ENCODE measurements at places on chromosomes 13 and 19. TPM values are rescaled to one million over a fixed set of nuclear protein-coding genes. Genes with fewer than 3 reads are reported as not detected.

DNA sequence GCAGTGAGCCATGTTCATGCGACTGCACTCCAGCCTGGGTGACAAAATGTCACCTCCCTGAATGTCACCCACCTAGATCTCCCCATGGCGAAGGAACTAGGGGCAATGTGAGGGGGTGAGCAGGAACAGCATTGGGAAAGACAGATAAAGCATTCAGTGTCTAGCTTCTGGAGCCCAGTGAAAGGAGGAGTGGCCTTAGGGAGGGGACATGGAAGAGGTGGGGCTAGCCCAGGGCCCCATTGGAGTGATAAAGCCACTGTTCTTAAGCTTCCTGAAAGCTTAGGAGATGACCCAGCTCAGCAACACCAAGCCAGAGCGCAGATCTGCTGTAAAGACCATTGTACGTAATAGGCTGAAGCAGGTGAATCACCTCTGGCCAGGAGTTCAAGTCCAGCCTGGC is 13.0 kb upstream of the KCNN1 start:
- DNase-seq: no peak

DNA sequence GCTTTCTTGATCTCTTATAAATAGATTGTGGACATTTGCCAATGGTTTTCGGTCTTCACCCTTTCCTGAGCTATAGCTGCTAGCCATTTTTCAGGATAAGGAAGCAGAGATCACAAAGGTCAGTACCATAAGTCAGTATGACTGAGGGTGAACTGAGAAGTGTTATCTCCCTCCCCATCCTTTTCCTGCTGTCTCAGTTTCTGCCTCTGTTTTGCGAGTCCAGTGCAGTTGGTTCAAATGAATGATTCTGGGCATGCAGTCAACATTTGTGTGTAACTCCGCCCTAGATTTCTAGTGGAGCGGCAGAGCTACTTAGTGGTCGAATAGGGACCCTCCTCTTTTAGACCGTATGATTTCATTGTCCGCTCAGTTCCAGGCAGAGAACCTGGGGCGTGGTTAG is 460.8 kb upstream of the ARGLU1 start:
- DNase-seq: no peak

- no peak for DNase-seq
Observed at GRCh38 chr13:26558074-26558805, 757 bp downstream of the WASF3 start.

GRCh38 chr13:79593121-79593520 is 112.2 kb downstream of the NDFIP2 start:
- no peak for DNase-seq

GRCh38 chr19:41480336-41480735 is 37.4 kb downstream of the ERICH4 start:
- DNase-seq: no peak

DNA sequence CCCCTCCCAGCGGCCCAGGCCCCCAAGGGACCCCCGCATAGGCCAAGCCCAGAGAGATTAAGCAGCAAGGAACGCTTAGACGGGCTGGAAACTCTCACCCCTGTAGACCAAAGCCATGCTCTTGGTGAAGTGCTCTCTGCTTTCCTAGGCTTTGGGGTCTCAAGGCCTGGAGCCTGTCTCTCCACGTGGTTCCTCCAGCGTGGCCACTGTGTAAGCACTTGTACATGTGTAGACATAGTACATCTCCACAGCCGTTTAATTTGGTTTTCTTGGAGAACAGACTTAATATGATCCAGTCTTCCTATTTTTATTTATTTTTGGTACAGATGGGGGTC is 1.1 kb downstream of the NUDT19 start:
- no peak for DNase-seq

GRCh38 chr13:43432958-43433357 is 353.8 kb downstream of the ENOX1 start:
- no peak for DNase-seq

DNA sequence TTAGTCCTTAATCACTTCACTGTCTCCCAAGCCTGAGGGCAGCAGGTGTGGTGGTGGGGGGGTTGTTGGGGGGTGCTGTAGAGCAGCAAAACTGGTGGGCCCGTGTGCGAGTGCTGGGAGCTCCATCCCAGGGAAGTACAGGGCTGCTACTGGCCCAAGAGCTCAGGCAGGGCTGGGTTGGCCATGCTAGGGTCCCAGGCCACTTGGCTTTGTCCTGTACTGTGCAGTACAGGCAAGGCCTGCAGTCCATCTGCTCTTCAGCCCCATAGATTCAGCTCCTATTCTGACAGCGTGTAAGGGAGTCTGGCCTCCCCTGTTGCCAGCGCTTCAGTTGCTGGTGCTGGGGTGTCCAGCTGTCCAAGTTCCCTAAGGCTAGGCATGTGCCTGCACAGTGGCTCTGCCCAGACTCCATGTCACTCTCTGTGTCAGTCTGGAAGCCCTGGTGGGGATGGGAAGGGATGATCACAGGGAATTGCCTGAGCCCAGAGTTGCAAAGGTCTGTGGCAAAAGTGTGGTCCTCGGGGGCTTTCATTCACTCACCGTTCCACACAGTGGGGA is 1261.7 kb downstream of the EFNB2 start:
- no peak for DNase-seq

- no peak for DNase-seq
Observed at GRCh38 chr13:85603735-85604134, 195.5 kb downstream of the SLITRK6 start.

GRCh38 chr19:19034204-19034624 is 811 bp downstream of the ARMC6 start:
- peak; percentile 12 for DNase-seq

DNA sequence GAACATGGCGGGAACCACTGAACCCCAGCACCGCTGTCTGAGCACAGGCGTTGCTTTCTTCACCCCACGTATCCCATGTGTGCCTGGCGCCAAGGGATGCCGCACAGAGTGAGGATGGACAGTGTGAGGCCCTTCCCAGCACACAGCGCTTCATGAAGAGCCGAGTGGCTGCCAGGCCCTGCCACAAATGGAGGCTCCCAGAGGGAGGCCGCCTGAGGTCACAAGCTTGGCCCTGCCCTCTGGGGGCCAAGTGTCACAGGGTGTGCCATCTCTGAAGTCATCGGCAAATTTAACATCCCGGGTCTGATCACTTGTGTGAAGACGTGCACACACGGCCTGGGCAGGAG is 24.4 kb downstream of the MPND start:
- no peak for DNase-seq

- DNase-seq: no peak
Observed at GRCh38 chr19:18007044-18007916, 690 bp upstream of the ARRDC2 start.

DNA sequence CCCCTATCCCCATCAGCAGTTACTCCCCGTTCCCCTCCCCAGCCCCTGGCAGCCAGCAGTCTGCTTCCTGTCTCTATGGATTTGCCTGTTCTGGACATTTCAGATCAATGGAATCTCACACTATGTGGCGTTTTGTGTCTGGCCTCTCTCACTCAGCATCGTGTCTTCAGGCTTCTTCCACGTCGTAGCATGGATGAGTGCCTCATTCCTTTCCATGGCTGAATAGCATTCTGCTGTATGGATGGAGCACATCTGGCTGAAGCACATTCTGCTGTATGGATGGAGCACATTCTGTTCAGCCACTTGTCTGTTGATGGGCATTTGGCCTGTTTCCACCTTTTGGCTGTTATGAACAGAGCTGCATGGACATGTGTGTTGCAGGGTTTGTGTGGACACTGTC is 29.5 kb downstream of the CRTC1 start:
- DNase-seq: no peak

DNA sequence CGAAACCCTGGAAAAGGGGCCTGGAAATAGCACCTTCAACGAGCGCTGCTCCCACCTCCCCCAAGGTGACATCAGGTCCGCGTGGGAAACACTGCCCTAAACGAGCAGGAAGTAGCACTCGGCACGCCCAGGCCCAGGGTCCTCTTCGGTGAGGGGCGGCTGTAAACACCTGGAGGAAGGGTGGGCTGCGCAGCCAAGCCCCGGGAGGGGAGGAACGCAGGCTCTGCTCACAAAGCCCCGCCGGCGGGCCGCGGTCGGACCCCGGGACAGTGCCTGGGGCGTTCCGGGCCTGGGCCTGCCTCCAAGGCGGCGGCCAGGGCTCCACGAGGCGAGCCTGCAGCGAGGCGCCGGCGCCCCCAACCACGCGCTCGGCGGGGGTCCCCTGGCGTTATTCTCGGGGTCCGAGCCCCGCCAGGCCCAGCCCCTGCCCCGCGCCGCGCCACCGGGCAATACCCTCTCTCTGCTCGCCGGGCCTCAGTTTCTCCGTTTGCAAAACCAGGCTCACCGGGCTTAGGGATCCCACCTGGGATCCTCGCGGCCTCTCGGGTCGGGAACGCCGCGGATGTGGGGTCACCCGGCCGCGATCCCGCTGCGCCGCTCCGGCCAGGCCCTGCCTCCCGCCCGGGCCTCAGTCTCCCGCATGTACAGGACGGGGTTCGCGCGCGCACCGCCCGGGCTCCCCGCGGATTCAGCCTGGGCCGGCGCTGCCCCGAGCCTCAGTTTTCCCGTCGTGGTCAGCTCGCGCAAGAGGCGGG is 630 bp downstream of the RNF126 start:
- no peak for DNase-seq

Gene GPR183
- 0.31 TPM for polyA plus RNA-seq

Gene CFAP97D2
- polyA plus RNA-seq: not detected

Gene RNF113B
- not detected for polyA plus RNA-seq

Gene GRK1
- polyA plus RNA-seq: 0.02 TPM

Gene TEX101
- not detected for polyA plus RNA-seq

Gene USHBP1
- not detected for polyA plus RNA-seq

Gene LRRC63
- polyA plus RNA-seq: not detected

Gene SLITRK1
- polyA plus RNA-seq: 1.1 TPM

Gene TPTE2
- not detected for polyA plus RNA-seq

Measured in BJ (cell line).